Muscle of leg (tissue), 16 donors: ENCODE measurements at places on chromosomes 6 and 20. TPM values are rescaled to one million over a fixed set of nuclear protein-coding genes. Genes with fewer than 3 reads are reported as not detected.
A peak's percentile ranks its signal among the peaks of the same experiment; 100 is the strongest.

DNA sequence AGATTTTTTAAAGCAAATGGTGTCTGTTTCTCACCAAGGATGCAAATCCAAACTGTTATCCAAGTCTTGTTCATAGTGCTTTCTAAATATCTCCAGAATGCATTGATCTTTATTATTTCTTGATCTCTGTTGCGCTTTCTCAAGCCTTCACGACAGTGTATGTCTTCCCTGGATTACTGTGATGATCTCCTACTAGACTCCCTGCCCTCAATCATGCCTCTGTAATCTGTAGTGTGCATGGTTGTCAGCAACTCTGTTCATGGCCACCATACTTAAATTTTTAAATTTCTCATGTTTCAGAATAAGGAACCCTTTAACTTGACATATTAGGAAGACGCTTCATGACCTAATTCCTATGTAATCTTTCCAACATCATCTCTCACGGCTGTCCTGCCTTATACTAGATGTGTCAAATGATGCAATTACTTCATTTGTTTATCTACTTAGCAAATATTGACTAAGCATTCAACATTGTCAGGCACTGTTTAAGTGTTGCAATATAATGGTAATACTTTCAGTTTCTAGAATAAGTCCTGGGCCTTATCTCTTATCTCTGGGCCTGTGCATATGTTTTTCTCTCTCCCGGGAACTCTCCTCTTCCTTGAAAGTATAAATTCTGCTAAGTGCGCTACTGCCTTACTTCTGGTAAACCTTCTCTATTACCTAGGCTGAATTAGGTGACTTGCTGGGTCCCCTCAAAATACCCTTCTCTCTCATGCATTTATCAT is 25.6 kb upstream of the AHI1 start:
- no peak for DNase-seq

The PSORS1C2 gene
- 0.26 TPM for polyA plus RNA-seq

GRCh38 chr6:154672086-154672485 is 61.1 kb upstream of the SCAF8 start:
- no peak for DNase-seq

DNA sequence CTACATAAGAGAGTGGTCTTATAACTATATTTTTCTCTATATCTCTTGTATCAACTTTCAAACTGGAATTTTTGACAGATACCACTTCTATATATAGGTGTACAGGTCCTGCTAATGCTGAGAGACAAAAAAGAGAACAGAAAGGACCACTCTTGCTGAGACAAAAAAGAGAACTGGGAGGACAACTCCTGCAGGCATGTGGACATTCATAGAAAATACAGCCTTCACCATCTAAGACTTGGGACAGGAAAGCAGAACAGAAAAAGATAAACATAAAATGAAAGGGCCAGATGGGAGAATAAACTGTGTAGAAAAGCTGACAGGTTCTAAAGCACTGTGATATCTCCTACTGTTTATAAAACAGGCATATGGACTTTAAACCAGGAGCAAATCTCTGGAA is 541.0 kb upstream of the ADGRB3 start:
- DNase-seq, result no peak

The CST2 gene
- not detected for polyA plus RNA-seq

- DNase-seq, result no peak
These were observed 9.4 kb upstream of the AVP start for GRCh38 chr20:3093861-3094361.

DNA sequence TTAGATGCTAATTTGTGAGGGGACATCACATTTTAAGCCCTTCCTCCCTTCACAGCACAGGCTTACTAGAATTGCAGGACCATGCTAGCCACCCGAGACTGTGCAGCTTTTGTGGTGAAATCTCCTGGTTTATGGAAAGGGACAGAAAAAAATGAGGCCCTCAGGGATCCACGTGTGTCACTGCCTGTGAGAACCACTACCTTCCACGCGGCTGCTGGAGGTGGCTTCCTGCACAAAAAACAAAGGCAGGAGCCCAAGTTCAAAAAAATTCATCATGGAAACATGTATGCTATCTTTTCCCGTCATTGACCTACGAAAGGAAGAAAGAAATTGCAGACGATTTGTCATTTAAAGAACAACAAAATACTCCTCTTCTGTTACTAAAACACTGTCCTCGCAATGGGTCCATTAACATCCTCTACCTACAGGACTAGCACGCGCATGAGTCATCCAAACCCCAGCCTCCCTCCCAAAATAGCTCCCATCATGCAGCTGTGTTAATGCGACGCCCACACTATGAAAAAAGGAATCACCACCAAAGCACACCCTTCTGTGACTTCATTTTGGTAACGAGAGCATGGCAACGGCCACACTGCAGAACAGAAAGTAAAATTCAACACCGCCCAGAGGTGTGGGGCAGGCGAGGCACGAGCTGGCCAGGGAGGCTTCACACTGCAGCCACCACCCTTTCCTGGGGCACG is 45.7 kb downstream of the RAMACL start:
- DNase-seq, result no peak

- DNase-seq, result no peak
These were observed 96.6 kb upstream of the TRAF3IP2 start for GRCh38 chr6:111702268-111702667.

DNA sequence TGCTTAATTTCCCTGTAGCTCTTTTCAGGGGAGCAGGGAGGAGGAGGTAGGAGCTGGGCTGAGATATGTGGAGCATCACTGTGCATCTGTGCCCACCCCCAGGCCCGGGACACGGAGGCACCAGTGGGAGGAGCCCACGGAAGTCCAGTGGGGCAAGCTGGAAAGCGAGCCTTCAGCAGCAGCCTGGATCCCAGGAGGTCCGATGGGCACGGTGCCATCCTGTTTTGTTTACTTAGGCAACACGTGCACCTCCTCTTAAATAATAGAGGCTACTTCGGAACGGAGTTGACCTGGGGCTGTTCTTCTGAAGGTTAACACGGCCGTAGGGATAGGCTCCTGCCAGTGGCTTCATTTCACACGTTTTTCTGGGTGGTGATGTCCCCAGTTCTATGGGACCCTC is 51.6 kb downstream of the CDH4 start:
- no peak for DNase-seq

- peak; percentile 14 for DNase-seq
These were observed 330.8 kb upstream of the PREP start for GRCh38 chr6:105733556-105734162.

- DNase-seq, result peak; percentile 37
These were observed 78.3 kb downstream of the CD109 start for GRCh38 chr6:73774311-73774774.

DNA sequence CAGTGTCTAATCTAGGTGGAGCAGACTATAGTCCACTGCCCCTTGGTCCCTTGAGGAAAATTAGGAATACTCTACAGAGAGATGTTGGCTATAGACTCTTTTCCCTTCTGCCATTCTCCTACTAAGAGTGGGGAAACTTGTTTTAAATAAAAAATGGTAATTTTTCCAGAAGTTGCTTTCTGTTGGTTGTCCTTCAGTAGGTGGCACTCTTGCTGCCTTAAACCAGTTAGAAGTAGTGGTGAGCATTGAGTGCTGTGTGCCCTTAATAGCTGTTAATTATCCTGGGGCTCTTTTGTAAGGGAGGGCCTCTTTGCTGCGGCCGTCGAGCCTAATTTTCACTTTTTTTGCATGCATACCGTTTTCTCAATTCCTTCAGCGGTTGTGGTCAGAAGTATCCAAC is 2.8 kb downstream of the CMTR1 start:
- DNase-seq, result no peak

GRCh38 chr6:12595161-12595811 is 121.3 kb upstream of the PHACTR1 start:
- peak; percentile 58 for DNase-seq

DNA sequence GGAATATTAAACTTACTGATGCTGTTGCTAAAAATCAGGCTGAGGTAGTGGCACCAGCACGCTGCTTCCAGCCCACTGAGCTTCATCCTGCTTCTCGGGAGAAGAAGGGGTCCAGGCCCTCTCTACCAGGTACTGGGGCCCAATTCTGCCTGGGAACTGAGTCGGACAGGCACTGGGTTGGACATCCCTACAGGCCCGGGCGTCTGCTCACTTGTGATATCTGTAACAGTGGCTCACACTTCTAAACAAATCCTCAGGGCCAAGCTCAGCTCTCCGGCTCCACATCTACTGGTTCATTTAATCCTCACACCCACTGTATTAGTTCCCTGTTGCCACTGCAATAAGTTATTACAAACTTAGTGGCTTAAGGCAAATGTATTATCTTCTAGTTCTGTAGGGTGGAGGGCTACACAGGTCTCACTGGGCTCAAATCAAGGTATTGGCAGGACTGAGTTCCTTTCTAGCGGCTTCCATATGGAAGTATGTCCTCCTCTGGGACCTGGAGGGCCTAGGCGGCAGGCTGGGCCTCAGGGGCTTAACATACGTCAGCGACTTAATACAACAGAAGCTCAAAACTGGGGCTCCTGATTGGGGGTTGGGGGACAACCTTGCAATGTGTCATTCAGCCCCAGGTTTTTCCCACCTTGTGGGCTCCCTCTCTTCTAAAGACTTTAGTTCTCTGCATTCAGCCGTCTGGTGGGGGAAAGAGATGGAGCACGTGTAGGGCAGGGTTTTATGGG is 1.6 kb upstream of the KCNK15 start:
- no peak for DNase-seq

DNA sequence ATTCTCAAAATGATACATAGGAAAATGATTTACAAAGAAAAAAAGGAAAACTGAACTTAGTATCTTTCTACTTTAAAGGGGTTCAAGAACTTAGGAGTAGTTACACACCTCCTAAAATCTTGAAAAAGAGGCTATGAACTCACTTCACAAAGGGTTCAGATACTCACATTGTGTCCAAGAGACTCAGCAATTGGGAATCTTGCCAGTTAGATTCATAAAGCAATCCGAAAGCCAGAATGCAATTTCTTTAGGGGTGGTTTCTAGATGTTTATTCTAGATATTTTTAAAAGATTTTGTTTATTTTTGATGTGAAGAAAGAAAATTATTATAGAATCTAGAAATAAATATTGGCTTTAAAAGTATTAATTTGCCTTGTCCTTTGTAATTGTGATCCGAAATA is 1.7 kb upstream of the MYB start:
- no peak for DNase-seq

The SYNDIG1 gene
- polyA plus RNA-seq, result 3.8 TPM

- DNase-seq, result no peak
These were observed 41.3 kb downstream of the RSPH3 start for GRCh38 chr6:158958504-158959386.
